HepG2 (cell line): ENCODE measurements at places on chromosomes 6 and 20. TPM values are rescaled to one million over a fixed set of nuclear protein-coding genes. Genes with fewer than 3 reads are reported as not detected.

The RSPO3 gene
- not detected in 2 replicates for total RNA-seq

- peak; percentile 31 for DNase-seq
Observed at GRCh38 chr6:12324748-12325147, 34.6 kb downstream of the EDN1 start.

The MTFR2 gene
- total RNA-seq: 10.7 and 12.5 TPM in 2 replicates

The SIGLEC1 gene
- not detected in 2 replicates for total RNA-seq

DNA sequence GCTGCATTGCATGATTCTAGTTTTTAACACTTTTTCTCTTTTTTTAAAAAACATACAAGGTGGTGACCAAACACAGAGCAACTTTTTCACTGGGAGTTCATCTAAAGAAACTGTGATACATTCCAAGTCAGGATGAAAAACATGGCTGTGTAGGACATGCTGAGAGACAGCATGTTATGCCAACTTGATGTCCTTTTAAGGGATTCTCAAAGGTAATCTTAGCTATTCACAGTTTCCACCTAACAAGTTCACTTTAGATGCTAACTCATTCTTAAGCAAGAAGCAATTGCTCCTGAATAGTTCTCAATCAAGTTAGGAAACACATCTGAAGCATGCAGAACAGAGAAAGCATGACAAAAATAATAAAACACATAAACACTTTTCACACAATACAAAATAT lies 3.3 kb downstream of the ASCC3 start:
- no peak for DNase-seq

- no peak for DNase-seq
Observed at GRCh38 chr20:50717974-50718761, 13.2 kb upstream of the PARD6B start.

DNA sequence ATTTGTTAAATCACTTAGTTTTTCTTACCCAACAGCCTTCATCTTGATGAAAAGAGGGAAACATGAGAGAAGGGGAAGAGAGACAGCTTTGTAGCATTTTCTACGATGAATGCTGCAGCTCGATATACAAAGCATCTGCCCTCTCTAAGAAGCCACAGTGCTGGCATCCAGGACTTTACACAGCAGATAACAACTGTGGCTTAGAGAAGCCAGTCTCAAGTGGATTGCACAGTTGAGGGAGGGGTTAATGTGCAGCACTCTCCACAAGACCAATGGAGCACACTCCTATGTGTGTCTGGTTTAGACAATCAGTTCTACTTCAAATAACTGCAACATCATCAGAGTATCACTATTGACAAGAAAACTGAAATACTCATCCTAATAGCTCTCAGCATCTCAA lies 5.8 kb downstream of the C6orf120 start:
- DNase-seq: no peak

GRCh38 chr20:52601295-52601971 lies 370.7 kb upstream of the TSHZ2 start:
- DNase-seq: no peak

DNA sequence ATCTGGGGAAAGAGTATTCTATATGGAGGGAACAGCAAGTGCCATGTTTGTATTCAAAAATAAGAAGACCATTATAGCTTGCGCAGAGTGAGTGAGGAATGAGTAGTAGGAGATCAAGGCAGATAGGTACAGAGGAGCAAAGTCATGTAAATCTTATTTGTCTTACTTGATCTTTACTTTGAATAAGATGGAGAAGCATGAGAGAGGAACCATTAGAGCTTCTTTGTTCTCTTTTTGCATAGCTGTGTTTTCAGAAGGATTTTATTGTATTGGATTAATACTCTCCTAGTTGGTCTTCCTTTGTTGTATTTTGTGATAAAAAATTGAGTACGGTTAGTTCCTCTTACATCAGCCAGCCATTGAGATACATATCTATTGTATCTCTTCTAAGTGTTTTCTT lies 88.4 kb downstream of the SCAF8 start:
- no peak for DNase-seq

DNA sequence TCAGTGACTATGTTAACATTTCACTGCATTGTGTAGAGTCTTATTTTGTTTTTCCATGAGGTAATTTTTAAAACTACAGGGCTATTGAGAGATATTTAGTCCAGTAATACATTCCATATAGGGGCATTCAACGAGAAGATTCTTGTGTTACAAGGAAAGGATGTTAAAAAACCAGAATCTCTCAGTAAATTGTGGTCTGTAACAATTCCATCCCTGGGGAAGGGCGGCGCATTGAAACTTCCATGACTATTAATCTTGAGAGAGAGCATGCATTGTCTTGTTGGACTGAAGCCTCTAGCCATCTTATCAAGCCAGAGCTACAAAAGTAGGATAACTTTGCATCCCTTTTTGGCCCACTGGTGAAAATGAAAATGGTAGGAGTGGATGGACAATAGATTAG lies 119.7 kb downstream of the BCKDHB start:
- no peak for DNase-seq

GRCh38 chr6:127997496-127998164 lies 96.8 kb upstream of the THEMIS start:
- no peak for DNase-seq

- DNase-seq: no peak
Observed at GRCh38 chr6:145507239-145507638, 228.1 kb downstream of the EPM2A start.

DNA sequence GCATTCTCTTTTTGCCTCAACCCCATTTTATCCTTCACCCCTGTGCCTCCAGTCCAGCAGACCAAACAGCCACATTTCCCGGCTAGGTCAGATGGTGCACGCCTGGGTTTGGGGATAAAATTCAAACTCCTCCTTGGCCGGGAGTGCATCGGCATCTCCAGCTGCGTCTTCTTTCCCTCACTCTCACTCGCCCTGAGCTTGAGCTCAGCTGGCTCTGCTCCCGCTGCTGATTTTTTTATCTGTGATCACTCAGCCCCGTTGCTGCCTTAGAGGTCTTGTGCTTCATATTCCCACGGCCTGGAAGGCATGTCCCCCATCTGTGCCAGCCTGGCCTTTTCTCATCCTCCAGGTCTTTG lies 6.8 kb upstream of the EZR start:
- DNase-seq: no peak
